CD4-positive, alpha-beta T cell treated with Interleukin-4 for 1 hour (primary cell): ENCODE measurements at places on chromosomes 1 and 21.
A peak's percentile ranks its signal among the peaks of the same experiment; 100 is the strongest.

DNA sequence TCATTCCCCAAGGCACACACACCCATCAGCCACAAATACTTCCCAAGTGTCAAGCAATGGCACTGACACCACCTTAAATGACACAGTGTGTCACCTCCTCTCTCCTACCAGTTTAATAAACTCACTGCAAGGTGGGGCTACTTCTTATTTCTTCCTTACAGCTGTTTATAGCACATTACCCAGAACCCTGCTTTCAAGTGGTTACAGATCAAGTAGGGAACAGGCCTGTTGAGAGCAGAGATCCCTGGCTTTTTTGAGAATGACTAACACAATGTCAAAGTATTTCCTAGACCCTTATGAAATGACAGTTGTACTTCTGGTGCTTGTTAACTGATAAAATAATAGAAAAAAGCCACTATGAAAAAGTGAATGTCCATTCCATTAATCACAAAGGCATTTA lies 19.8 kb downstream of the ZBTB17 start:
- no peak for DNase-seq

DNA sequence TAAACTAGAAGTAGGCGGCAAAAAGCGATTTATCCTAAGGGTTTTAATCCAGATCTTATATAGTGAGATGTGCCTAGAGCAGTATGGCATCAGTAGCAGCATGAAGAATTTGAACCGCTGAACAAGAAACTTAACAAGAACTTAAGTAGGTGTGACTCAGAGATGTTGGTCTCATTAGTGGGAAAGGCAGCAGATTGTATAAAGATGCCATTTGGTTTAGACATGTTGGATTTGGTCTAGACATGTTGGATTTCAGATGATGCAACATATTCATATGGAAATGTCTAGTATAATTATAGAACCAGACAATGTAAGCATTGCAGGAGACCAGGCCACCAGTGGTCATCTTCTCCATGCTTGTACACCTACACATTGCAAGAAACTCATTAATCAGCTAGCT lies 42.1 kb upstream of the ZP4 start:
- DNase-seq, result no peak

DNA sequence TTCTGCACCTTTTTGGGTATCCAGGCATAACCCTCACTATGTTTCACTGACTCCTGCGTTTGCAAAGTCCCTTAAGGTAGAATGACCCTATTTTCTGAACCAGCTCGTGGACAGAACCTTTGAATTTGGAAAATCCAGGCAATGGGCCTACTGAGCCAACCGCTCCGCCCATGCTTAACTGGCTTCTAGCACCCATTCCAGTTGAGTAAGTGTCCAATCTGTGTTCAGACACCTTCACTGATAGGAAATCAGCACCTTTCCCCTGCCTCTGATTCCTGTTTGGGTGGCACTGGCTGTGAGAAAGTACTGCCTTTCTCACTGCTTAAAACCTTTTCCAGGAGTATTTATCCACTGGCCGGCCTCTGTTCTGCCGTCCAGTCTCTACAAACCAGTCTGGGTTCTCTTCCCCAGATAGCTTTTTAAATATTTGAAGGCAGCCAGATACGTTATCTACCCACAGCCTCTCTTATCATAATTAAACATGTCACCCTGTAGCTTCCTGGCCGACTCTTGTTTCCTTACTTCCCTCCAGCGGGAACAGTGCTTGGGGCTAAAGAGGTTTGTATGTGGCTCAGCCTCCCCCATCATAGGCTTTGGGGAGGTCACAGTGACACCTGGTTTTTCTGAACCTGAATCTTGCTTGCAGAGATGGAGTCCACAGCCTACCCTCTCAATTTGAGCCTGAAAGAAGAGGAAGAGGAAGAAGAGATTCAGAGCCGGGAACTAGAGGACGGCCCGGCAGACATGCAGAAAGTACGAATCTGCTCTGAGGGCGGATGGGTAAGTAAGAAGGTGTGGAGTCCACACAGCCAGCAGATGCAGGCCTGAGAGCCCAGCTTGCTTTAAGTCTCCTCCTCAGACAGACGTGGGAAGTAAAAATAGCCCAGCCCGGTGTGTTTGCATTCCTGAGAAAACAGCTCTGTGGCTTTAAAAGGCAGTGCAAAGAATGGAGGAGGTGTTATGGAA lies 1.3 kb downstream of the POGK start:
- no peak for DNase-seq

GRCh38 chr1:114702737-114703136 lies 7.4 kb upstream of the AMPD1 start:
- DNase-seq, result no peak

- DNase-seq, result no peak
These were observed 81.6 kb downstream of the PRKAA2 start for GRCh38 chr1:56726706-56727105.

GRCh38 chr1:169858467-169858866 lies 35.2 kb downstream of the SCYL3 start:
- no peak for DNase-seq

- no peak for DNase-seq
These were observed 33.7 kb upstream of the AK4 start for GRCh38 chr1:65114322-65114721.

DNA sequence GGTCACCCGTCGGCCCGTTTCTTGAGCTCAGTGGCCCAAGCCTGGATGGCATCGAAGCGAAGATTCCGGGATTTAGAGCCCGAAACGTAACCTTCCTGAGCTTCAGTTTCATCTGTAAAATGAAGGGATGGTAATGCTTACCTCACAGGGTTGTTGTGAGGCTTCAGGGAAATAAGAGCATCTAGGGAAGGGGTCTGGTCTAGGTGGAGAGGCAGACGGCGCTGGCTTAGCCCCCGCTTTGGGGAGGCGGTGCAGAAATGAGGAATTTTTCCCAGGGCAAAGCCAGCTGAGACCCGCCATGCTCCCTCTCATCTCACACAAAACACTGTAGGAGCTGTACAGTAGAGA lies 717 bp upstream of the MYCL start:
- DNase-seq, result no peak

DNA sequence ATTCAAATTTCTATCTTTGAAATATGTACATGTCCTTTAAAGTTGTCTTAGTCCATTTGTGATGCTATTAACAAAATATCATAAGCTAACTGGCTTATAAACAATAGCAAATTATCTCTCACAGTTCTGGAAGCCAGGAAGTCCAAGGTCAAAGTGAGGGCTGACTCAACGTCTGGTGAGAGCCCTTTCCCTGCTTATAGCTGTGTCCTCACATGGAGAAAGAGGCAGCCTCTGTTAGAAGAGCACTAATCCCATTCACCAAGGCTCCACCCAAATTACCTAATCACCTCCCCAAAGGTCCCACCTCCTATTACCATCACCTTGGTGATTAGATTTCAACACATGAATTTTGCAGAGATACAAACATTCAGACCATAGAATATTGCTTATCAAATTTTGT lies 450.1 kb upstream of the BEND5 start:
- no peak for DNase-seq

DNA sequence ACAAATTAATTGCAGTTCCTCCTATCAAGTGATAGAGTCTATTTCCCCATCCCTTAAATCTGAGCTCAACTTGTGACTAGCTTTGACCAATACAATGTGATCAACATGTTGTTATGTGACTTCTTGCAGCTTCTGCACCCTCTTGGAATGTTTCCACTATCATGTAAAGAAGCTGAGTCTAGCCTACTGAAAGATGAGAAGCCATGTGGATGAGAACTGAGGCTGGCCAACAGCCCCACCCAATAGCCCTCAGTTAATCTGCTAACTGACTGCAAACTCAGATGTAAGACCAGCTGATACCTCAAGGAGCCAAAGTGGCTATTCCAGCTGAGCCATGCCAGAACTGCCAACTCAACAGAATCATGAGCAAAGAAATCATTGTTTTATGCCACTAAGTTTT lies 44.0 kb downstream of the LYST start:
- no peak for DNase-seq

GRCh38 chr21:42711667-42712066 lies 58.2 kb downstream of the PDE9A start:
- DNase-seq, result no peak

DNA sequence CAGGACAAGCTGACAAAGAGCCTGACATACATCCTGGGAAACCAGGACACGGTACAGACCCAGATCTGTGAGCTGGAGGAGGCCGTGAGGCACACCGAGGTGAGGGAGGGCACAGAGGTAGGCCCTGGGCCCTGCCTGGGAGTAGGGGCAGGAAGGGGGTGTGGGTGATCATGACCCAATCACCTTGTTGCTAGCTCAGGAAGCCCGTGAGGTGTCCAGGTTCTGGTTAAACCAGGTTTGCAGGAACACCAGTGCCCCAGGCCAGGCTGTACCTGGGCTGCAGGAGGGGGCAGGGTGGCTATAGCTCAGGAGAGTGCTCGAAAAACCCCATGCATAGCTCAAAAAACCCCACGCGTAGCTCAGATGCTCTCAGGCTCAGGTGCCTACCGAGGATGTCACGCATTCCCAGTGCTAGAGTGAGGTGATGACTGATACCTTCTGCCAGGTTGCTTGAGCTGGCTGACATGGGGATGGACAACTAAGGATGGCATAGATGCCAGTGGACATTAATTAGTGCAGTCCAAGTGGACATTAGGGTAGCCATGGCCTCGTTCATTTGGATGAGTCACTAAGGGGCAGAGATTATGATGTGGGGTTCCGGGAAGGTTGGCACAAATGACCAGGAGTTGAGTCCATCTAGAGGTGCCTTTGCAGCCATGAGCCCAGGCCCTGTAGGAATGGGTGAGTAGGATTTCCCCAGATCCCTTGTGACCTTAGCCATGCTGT lies 3.7 kb downstream of the TRIM46 start:
- peak; percentile 2 for DNase-seq

GRCh38 chr1:172826096-172826741 lies 167.3 kb downstream of the FASLG start:
- DNase-seq, result no peak

DNA sequence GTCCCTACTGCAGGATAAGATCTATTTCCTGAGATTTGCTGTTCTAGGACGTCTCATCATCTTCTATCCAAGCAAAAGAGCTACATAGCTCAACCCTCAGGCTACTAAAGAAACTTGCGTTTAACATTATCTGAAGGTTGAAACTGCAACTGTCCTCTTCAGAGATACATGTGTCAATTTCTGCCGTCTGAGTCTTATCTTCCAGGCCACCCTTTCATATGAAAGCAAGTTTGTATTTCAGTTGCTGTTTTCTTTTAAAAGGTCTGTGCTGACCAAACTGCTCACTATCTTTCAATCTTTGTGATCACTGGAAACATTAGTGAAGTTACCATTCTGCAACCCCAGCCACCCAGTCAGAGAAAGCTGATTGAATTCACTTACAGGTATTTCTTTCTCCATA lies 108.6 kb upstream of the RAB3GAP2 start:
- DNase-seq, result no peak

DNA sequence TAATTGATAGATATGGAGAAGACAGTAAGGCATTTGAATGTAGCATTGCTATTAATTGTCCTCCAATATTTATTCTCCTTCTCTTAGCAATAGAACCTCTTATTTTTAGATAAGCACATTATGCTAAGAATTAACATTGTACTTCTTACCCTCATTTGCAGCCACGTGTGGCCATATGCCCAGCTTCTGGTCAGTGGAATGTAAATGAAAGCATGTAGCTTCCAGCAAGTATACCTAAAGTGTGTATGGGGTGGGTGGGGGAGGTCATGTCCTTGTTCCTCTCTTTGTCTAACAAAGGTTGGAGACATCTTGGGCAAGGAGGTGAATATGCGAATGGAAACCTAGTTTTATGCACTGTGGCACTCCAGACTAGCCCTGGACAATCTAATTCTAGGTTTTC lies 133.6 kb upstream of the HMCN1 start:
- no peak for DNase-seq

- DNase-seq, result no peak
These were observed 53.6 kb downstream of the UBE2T start for GRCh38 chr1:202288177-202288576.

GRCh38 chr1:116078699-116079223 lies 32.4 kb upstream of the MAB21L3 start:
- no peak for DNase-seq

- DNase-seq, result peak; percentile 21
These were observed 25.7 kb upstream of the C1orf105 start for GRCh38 chr1:172394811-172395210.

DNA sequence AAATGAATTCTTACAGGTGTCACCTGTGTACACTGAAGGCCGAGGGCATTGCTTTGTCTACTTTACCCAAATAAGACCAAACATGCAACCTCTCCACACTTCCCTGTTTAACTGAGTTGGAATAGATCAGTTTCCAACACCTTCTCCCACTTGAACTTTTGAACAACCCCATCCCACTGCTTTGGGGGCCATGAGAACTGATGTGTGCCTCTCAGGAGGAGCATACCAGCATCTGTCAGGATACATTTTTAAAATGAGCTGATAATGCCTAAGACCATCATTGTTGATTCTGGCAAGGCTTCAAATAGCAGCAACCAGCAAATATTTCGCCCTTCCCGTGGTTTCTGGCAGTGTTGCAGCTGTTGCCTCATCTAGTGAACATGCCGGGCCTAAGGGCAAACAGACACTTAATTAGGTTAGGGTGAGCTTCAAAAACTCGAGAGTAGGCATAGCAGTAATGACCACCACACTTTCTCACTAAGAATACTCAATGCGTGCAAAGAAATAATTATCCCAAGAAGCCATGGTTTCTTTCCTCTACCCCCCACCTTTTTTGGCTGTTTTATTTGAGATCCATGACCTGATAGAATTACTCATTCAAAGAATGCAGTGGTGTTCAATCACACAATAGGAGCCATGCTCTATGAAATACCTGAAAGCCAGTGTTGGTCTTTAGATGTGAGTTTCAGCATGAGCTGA lies 63.7 kb downstream of the MAP10 start:
- no peak for DNase-seq

- DNase-seq, result peak; percentile 41
These were observed 3.6 kb downstream of the BEST4 start for GRCh38 chr1:44784094-44785028.

- no peak for DNase-seq
These were observed 54.7 kb downstream of the CCDC18 start for GRCh38 chr1:93235261-93235660.

GRCh38 chr21:36512971-36513370 lies 33.0 kb upstream of the CLDN14 start:
- no peak for DNase-seq

- no peak for DNase-seq
These were observed 79.5 kb downstream of the TM2D1 start for GRCh38 chr1:61645476-61645875.

- DNase-seq, result no peak
These were observed 10.7 kb downstream of the C1orf105 start for GRCh38 chr1:172431204-172431603.

DNA sequence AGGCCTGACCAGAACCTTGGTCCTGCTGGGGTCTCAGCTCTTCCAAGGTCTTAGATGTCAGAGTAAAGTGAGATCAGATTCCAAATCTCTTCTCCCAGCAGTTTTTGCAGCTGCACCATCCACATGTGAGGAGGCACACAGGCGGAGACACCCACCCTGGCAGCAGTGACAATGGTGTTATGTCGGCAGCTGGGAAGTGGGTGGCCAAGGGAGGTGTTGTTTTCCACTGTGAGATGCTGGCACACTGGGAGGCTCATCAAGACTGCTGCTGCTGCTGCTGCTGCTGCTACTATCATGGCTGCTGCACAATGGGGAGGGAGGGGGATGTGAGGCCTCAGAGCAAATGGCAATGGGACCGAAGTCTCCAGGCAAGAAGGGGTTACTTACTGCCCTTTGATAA lies 23.6 kb downstream of the CAMK2N1 start:
- no peak for DNase-seq

- DNase-seq, result no peak
These were observed 2.9 kb upstream of the CCN1 start for GRCh38 chr1:85577419-85578320.

GRCh38 chr21:37670883-37671282 lies 245.4 kb downstream of the KCNJ6 start:
- DNase-seq, result no peak
